ENCODE measurements at places on chromosomes 2 and 18.

GRCh38 chr2:25517701-25518100 is 155.7 kb downstream of the DTNB start:
- no peak for DNase-seq

GRCh38 chr2:100786297-100786658 is 33.7 kb upstream of the NPAS2 start:
- no peak for DNase-seq

DNA sequence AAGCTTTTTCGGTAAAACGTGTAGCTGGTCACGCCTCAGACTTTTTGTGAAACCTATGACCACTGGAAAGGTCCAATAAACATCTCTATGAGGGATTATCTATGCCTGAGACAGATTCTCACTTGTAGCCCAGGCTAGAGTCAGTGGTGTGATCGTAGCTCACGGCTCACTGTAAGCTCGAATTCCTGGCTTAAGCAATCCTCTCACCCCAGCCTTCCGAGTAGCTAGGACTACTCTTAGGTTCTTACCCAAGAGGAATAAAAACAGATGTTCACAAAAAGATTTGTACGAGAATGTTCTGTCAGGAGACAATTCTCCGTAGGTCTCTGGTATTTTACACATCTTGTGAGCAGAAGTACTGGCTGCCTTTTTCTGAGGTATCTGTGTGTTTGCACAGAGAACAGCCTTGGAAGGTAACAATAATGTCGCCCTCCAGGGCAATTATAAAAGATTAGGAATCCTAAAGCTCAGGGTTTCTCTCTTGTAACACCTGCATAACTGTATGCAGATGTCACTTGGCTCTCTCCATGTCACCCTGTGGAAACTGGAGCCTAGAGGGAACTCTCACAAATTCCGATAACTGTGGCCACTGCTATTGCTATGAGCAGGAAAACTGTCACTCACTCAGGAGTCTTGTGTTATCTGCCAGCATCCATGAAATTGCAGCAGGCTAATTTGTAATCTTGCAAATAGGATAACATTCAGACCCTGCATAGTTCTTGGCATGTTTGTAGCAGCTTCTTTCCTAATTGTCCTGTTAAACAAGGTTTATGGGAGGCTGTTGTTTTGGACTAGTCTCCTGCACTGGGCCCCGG is 25.5 kb upstream of the RALBP1 start:
- no peak for DNase-seq

GRCh38 chr2:75772908-75773630 is 62.4 kb upstream of the GCFC2 start:
- DNase-seq: no peak

DNA sequence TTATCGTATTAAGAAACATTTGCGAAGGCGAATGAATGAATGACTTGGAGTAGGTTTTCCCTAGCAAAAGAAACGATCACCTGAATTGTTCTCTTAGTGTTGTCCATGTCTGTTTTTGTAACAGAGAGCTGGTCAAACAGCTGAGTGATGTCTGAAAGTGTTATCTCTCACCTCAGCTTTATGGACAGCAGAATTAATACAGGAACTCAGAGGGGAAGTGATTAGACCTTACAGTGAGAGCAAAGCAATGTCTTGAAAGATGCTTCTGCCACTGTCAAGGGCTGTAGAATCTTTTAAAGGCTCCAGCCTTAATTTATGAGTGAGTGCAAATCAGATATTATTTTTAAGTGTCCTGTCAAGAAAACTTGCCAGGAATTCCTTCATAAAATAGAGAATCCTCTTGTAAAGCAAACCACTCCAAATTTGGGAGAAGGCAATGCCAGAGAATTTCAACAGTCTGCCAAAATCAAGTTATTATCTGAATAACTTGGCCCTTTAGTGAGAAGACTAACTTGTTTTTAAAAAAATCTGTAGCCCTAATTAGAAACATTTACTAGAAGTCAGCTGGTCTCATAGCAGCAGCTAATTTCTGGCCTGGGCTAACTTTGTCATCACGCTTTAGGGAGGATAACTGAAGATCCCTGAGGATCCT is 60.7 kb downstream of the CDC42EP3 start:
- no peak for DNase-seq

All from NCI-H1930 (cell line).